ENCODE measurements at places on chromosomes 1 and 21.

DNA sequence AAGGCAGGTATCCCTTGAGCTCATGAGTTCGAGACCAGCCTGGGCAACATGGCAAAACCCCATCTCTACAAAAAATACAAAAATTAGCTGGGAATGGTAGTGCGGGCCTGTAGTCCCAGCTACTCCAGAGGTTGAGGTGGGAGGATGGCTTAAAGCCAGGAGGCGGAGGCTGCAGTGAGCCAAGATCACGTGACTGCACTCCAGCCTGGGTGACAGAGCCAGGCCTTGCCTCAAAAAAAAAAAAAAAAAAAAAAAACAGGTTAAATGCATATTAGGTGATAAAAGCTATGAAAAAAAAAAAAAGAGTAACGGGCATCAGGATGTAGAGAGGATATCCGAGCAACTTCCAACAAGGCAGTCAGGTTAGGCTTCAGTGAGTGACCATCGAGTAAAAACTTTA, 2.8 kb upstream of the SRRM1 start:
- no peak for DNase-seq

DNA sequence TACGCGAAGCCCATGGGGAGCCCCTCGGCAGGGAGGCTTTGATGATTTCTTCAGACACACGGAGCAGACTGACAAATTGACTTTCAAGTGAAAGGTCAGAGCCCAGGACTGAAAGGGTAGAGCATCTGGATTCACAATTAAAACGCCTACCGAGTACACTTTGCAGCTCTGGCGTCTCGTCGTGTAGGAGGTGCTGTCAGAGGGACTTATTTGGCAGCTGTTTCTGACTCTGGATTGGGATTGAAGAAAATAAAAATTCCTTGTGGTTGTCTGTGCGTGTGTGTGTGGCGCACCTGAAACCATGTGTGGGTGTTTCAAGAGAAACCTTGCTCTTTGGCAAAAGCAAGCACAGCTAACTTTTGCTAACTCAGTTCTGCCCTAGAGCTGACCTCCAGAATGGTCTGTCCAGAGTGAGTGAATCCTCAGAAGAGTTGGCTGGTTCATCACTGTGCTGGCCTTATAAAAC, 348.7 kb downstream of the HLX start:
- no peak for DNase-seq

GRCh38 chr1:87702455-87702854, 373.8 kb downstream of the LMO4 start:
- no peak for DNase-seq

DNA sequence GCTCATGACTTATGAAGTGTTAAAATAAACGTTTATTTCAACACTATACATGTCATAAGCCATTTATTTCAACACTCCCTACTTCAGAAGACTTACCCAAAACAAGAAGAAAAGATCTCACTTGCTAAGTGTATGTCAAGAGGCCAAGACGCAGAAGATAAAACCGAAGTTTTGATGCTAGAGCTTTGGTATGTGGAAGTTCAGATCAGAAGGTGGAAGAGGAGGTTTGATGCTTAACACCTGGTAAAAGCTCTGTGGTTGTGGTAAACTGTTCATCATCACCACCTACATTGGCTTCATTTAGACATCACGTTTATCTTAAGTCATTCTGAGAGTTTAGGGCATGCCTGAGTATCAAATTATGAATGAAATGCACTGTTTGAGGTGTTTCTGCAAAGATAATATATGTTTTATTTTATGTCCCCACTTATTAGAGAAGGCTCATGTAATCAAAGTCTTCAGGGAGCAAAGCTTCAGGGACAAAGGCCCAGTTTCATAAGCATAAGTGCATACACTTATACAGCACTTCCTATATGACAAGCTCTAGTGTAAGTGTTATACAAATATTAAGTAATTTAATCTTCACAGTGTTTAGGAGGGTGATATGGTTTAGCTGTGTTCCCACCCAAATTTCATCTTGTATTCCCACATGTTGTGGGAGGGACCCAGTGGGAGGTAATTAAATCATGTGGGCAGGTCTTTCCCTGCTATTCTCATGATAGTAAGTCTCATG, 533.3 kb downstream of the PTBP2 start:
- no peak for DNase-seq

DNA sequence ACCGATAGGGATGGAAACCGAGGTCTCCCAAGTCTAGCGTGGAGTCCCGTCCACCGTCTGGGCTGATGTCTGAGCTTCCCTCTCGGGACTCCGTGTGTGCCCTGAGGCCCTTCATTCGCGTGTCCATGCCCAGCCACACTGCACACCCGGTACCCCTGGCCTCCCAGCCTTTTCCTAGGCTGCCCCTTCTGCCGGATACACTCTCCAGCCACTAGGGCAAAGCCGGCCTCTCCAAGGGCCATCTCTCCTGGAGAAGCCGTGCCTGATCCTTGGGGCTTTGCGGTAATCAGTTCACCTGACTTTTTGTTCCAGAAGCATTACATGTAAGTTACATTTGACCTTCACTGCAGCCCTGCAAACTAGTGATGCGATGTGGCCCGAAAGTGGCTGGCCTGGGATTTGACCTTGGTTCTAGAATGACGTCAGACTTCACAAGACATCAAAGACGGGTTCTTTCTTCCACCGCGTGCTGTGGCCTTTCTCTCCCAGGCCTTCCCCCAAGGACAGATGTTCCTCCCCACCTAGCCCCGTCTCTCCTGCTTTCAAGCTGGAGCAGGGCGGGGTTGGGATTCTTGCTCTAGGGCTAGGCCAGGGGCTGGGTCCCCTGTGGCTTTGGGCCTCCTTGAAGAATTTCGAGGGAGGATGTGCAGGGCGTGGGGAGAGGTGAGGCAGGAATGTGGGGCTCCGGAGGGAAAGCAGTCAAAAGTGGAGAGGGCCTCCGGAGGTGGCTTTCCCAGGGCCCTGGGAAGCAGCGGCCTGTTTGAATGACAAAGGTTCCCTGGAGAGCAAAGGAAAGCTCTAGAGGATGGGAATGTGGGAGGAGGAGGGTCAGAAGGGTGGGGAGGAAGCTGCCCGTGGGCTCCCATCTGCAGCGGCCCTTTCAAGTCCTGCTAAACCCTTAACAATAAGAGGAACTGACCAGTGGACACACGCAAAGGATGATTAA, 49.7 kb upstream of the SLC2A1 start:
- no peak for DNase-seq

DNA sequence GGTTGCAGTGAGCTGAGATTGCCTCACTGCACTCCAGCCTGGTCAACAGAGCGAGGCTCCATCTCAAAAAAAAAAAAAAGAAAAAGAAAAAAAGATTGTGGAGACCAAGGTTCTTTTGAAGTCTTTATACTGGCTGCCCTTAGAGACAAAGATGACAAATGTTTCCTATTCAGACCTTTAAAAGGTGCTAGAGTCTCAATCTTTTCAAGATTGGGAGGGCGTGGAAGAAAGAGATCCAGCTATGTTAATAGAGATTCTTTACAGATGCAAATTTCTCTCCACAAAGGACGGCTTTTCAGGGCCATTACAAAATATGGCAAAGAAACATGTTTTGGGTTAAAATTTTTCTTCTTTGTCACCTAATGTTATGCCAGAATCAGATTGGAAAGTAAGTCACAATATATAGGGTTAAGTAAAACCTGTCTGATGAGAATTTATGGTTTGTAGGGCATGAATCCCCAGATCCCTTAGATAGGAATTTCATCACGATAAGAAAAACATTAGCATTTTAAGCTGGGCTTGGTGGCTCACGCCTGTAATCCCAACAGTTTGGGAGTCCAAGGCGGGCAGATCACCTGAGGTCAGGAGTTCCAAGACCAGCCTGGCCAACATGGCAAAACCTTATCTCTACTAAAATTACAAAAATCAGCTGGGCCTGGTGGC, 13.0 kb upstream of the MORC3 start:
- DNase-seq: no peak

Data from brain microvascular endothelial cell (primary cell).